Esophagus muscularis mucosa (tissue), 4 donors: ENCODE measurements at places on chromosomes 4 and X. TPM values are rescaled to one million over a fixed set of nuclear protein-coding genes. Genes with fewer than 3 reads are reported as not detected.

Gene PLK4
- total RNA-seq = 0.83 TPM

Gene COL4A6
- 126 TPM for total RNA-seq

Gene IL1RAPL1
- 0.42 TPM for total RNA-seq

Gene NXF2
- total RNA-seq = not detected

Gene CXCL10
- total RNA-seq = not detected

Gene TMSB15A
- not detected for total RNA-seq

Gene ODAM
- total RNA-seq = not detected

Gene IL2
- total RNA-seq = not detected

Gene CTPS2
- total RNA-seq = 14.8 TPM

Gene EDA2R
- total RNA-seq = 2.8 TPM

Gene ATOH1
- total RNA-seq = not detected

Gene DUX4
- not detected for total RNA-seq

Gene KIT
- 43.0 TPM for total RNA-seq

Gene SULT1E1
- total RNA-seq = not detected

Gene POLA1
- 9.9 TPM for total RNA-seq

Gene SMIM31
- total RNA-seq = not detected

Gene XAGE1A
- total RNA-seq = not detected

Gene ZFP42
- total RNA-seq = not detected
